Jurkat, Clone E6-1 (cell line): ENCODE measurements at places on chromosomes 11 and 22.

DNA sequence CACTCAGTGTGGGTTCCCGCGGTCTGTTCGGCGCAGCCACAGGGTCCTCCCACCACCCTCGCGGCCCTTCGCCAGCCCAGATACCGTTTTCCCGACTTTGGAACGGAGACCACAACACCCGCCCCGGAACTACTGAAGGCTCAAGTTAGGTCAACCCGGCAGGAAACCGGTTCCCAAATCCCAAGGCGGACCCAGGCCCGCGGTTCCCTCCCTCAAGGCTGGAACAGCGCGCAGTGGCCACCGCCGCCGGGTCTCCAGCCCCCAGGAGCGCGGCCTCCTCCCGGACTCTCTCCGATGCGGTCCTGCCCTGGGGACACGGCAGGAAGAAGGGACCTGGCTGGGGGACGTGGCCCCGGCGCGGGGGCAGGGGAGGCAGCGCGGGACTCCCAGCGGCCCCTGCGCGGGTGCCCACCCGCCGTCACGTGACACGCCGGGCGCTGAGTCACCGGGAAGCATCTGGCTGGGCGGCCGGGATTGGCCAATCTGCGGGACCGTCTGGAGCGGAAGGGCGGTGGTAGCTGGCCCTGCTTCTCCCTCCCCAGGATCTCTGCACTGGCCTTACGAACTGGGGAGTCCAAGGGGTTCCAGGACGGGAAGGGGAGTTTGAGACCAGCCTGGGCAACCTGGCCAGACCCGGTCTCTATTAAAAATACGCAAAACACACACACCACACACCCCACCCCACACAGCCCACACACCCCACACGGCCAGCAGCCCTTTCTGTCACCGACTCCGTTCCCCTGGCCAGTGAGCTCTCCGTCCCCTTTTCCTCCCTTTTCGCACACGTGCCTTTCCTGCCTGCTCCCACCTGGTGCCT, 21.5 kb upstream of the MALAT1 start:
- peak; percentile 78 for DNase-seq

DNA sequence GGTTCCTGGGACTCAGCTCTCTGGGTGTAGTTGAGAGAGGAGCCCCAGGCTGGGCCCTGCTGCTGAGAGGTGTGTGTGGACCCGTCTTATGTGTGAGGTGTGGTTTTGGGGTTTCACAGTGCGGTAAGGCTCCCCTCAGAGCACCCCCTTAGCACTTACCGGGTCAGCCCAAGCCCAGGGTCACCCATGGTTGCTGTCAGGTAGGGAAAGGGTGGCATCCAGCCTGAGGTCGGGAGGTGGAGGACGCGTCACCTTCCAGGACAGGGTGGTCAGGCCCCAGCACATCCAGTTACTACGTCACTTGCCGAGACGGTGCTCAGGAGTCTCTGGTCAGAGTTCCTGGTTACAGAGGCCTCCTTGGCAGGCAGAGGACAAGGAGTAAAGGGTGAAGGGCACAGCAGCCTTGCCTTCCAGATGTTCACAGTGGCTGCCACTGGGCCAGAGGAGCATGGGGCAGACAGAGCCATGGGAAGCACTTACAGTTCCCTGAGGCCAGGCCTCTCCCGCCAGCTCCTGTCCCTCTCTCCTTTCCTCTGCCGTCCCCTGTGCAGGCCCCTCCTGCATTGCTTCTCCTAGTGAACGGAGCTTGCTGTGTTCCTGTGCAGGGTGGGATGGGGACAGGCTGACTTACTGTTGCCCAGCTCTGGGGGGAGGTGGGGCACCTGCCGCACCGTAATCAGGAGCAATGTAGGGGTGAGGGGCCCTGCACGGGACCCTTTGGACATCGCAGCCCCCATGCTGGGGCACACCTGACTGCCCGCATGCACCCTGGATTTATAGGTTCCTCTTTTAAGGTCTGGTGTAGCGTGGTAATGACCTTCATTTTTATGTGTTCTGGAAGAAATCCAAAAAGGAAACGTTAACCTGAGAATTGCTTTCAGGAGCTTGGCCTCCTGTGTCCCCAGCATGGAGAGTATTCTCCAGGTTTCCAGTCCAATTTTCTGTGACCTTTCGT, 285.9 kb downstream of the TBC1D22A start:
- no peak for DNase-seq

- DNase-seq, result no peak
Measured at GRCh38 chr22:41596776-41597634, 7.4 kb upstream of the PMM1 start.

DNA sequence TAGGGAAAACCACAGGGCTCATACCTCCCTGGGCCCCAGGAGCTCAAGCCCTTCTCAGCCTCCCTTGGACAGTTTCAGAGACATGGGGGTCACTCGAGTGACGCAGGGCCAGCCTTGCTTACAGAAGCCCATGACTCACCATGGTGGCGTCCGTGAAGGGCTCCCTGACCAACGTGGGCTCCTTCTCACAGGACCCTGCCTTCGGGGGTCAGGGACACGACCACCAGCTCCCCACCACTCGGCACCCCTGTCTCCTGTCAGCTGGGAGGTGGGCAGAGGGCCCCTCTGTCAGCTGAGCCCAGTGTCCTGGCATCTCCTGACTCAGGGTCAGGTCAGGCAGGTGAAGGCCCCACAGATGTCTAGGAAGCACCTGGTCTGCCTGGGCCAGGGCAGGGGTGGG, 126.3 kb upstream of the ANO1 start:
- no peak for DNase-seq

GRCh38 chr11:121466063-121466794, 13.5 kb upstream of the SORL1-AS1 start:
- DNase-seq, result no peak

DNA sequence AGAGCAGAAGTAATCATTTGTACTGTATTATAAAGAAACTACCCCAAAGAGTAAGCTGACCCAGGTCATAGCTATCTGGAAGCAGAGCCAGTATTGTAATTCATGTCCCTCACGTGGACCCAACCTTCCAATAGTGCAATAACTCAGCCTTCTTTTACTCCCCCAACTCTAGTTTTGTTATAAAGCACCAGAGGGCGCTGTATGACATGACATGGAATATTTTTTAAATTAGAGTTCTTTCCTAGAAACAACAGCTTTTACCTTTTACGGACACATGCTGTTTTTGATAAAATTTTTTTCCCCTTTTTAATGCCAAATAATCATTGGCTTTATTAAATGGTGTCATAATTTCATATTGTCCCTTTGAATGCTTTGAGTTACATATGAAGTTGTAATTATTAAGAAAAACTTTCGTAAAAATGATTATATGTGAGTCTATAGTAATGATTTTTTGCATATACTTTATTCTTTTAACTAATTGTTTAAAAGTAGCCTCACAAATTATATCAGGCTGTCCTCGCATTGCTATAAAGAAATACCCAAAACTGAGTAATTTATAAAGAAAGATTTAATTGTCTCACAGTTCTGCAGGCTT, 76.9 kb downstream of the DKK3 start:
- DNase-seq, result peak; percentile 30

- DNase-seq, result no peak
Measured at GRCh38 chr11:121024989-121025388, 1.1 kb downstream of the TBCEL start.

DNA sequence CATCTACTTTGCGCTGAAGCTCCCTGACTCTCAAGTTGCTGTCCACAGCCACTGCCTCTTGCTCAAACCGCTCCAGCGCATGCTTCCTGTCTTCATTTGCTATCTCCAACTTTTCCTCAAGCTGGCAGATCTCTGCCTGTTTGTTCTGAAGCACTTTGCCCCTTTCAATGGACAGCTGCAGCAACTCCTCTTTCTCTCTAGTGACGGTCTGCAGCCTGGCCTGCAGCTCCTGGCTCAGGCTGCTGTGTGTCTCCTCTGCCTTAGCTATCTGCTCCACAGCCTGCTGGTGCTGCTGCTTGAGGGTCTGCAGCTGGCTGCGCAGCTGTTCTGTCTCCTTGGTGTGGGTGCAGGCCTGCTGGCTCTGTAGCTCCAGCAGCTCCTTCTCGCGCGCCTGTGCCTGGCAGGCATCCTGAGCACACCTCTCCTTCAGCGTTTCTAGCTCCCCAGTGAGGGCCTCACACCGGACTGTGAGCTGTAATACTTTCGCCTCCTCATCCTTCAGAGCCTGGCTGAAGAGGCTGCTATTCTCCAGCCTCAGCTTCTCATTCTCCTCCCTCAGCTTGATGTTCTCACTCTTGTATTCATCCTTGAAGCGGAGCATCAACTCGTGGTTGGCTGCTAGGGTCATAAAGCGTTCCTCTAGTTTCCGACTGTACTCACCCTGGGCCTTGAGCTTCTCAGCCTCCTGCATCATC, 723 bp downstream of the CCDC89 start:
- no peak for DNase-seq

- DNase-seq, result no peak
Measured at GRCh38 chr22:47189056-47189916, 426.8 kb downstream of the TBC1D22A start.

- DNase-seq, result no peak
Measured at GRCh38 chr11:68680541-68681231, 3.7 kb upstream of the GAL start.

GRCh38 chr11:67265633-67266448, 432 bp upstream of the GRK2 start:
- no peak for DNase-seq

GRCh38 chr11:132094598-132094997, 724.2 kb downstream of the NTM start:
- no peak for DNase-seq

DNA sequence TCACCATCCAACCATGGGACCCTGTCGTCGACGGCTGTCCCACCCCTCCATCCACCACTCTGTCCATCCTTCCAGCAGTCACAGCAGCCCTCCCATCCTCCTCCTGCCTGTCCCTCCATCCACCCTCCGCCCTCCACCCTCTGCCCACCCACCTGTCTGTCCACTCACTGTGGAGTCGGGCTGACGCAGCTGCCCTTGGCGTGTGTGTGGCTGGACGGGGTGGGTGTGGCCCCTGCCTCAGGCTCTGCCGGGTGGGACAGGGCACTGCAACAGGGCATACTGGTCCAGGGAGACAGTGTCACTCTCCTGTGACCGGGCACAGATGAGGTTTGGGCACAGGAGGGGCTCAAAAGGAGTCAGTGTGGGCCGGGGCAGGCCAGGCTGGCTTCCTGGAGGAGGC, 1.9 kb downstream of the PKP3 start:
- no peak for DNase-seq

DNA sequence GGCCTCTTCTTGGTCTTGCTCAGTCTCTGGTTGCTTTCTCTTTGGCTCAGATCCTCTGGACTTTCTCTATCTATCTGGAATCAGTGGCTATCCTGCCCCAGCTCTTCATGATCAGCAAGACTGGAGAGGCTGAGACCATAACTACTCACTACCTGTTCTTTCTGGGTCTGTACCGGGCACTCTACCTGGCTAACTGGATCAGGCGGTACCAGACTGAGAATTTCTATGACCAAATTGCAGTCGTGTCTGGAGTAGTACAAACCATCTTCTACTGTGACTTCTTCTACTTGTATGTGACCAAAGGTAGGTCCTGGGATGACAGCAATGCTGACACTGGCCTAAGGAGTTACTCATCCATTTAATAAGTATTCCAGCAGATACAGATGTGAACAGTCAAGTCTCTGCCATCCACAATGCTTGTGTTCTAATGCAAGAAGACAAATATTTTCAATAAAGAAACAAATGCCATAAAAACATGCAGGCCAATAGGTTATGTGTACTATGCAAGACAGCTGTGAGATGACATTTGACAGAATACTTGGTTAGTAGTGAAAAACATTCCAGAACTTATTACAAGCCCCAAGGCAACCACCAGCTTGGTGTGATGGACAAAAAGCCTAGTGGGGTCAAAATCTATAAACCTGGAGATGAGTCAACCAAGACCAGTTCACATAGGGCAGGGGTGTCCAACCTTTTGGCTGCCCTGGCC, 13.4 kb downstream of the KDELR3 start:
- DNase-seq, result no peak

- no peak for DNase-seq
Measured at GRCh38 chr11:69310934-69311766, 17.2 kb downstream of the MYEOV start.

- peak; percentile 65 for DNase-seq
Measured at GRCh38 chr11:72411623-72412419, 22.5 kb downstream of the CLPB start.

DNA sequence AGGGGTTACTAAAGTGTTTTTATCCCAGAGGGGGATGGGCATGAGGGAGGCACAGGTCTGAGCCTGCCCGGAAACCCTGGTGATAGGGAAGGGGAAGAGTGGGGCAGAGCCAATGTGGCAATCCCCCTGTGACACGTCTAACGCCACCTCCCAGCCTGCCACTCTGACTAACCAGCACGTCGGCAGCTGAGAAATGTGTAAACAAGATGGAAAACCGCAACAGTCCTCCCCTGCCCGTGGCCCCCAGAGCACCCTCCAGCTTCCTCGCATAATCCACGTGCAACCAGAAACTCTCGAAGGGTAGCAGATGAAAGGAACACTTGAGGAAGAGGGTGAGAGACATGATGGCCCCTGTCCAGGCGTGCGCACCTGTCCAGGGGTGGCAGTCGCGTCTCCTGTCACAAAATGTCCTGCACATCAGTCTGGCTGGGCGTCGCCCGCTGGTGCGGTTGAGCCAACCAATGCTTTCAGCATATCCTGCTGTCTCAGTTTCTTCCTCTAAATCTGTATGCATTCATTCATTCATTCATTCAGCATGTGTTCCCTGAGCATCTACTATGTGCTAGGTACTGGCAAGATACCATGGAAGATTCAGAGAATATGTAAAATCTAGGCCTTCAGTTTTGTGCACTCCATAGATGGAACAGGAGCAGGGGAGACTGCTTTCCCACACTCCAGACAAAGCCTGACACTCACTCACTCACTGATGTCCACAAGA, 4.5 kb downstream of the TMPRSS4 start:
- no peak for DNase-seq

DNA sequence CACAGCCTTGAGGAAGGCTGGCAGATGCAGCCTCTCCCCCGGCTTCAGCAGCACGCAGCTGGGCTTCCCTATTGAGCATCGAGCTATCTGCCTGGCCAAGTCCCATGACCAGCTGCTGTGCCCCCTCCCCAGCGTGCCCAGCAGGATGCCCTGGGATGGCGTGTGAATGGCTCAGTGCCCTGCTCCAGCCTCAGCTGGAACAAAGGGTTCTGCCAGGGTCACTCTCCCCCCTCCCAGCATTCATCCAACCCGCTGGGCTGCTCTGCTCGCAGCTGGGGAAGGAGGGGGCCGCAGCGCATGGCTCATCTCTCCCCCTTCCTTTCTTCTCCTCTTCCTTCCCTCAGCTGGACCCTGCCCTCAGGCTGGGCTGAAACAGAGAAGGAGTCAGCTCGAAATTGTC, 14.5 kb downstream of the LRP4 start:
- no peak for DNase-seq

- no peak for DNase-seq
Measured at GRCh38 chr22:37406441-37407235, 20.6 kb downstream of the ELFN2 start.

GRCh38 chr11:5891216-5891800, 1.7 kb upstream of the OR52E5 start:
- peak; percentile 17 for DNase-seq
